ENCODE measurements at places on chromosomes 5 and 9. TPM values are rescaled to one million over a fixed set of nuclear protein-coding genes. Genes with fewer than 3 reads are reported as not detected.

ABO gene
- not detected for total RNA-seq

OR1J2 gene
- total RNA-seq: not detected

GRXCR2 gene
- total RNA-seq: not detected

CAMK4 gene
- total RNA-seq: 1.0 TPM

UBAP1 gene
- total RNA-seq: 48.8 TPM

AGPAT2 gene
- 52.2 TPM for total RNA-seq

PRUNE2 gene
- total RNA-seq: 0.19 TPM

CTXN3 gene
- not detected for total RNA-seq

CEL gene
- 0.08 TPM for total RNA-seq

SEMA5A gene
- 1.7 TPM for total RNA-seq

HMMR gene
- 46.7 TPM for total RNA-seq

PAEP gene
- total RNA-seq: not detected

COL15A1 gene
- total RNA-seq: not detected

LCN12 gene
- not detected for total RNA-seq

CD14 gene
- 0.76 TPM for total RNA-seq

CCDC171 gene
- total RNA-seq: 0.49 TPM

All from hair follicular keratinocyte (primary cell).